ENCODE measurements at places on chromosomes 3 and 15.

DNA sequence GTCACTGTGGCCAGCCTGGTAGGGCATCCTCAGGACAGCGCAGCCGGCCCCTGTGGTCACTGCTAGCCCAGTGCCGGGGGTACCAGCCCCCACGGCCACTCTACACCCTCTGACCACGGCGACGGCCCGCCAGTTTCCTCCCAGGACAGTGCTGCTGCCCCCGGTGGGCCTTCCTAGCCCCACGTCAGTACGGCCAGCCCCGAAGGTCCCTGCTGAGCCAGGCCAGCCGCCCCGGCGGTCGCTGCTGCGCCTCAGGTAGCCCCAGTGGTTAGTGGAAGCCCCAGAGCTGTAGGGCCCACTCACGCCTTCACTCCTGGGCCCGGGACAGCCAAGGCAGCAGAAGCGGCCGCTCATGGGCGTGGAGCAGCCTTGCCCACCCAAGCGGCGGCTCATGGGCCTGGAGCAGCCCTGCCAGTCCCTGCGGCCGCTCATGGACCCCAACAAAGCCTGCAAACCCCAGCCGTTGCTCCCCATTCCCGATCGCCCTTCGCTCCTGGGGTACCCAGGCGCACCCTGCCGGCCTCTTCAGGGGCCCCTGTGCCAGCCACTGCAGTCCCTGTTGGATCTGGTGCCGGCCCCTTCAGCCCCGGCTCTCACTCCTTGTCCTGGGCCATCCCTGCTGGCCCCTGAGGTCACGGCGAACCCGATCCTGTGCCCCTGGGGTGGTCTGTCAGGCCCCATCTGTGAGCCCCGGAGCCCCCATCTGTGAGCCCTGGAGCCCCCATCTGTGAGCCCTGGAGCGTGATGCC is 9.5 kb upstream of the ROPN1B start:
- no peak for DNase-seq

DNA sequence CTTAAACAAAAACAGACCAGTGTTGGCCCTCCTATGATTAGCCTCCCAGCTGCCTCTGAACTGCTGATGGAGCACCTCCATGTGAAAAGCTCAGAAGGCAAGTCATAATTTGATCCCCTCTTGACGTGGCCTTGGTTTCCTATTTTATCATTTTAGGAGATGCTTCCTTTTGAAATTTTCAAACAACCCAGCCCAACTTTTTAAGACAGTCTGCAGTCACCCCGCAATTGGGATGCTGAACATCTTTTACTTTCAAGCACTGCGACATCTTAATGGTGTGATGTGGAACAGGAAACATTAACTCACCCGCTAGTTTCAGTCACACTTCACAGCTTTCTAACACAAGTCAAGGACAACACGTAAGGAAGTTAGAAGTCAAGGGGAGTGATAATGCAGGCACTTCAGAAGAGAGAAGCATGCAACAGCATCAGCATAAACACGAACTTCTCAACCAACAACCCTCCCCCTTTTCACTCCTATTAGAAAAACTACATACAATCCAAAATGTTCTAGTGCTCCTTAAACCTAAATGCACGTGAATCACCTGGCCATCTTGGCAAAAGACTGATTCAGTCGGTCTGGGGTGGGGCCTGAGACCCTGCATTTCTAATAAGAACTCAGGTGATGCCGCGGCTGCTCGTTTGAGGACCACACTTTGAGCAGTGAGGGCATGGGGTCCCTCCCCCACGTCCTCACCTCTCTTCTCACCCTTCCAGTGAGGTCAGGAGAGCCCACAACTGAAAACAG is 161.5 kb downstream of the FOXP1 start:
- DNase-seq, result no peak

- peak; percentile 63 for DNase-seq
These were observed 511.2 kb downstream of the FOXP1 start for GRCh38 chr3:71072287-71072686.

DNA sequence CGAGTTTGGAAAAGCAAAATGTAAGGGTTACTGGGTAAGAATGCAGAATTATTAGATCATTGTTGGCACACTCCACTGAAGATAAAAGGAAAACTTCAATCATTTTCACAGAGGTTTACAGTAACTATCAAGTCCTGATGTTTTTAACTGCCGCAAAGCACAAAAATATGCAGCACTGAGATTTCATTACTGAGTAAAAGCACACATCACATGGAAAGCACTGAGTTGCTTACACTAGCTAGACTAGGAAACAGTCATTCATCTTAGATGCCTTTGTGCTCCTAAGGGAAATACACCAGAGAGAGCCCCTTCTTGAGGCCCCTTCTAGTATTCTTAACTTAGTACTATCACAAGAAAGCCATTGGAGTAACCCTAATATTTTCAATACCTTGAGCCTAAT is 11.8 kb upstream of the P2RY1 start:
- DNase-seq, result no peak

GRCh38 chr15:51625236-51625635 is 2.7 kb upstream of the DMXL2 start:
- no peak for DNase-seq

GRCh38 chr3:171234298-171235010 is 207.9 kb upstream of the SLC2A2 start:
- DNase-seq, result no peak

All from HCEC 1CT (cell line).